Glutamatergic neuron (in vitro differentiated cells): ENCODE measurements at places on chromosomes 7 and 10. TPM values are rescaled to one million over a fixed set of nuclear protein-coding genes. Genes with fewer than 3 reads are reported as not detected.

The TWIST1 gene
- not detected for total RNA-seq

The ZNF804B gene
- total RNA-seq = 0.10 TPM

The KCNK18 gene
- total RNA-seq = not detected

The NYAP1 gene
- 36.6 TPM for total RNA-seq

DNA sequence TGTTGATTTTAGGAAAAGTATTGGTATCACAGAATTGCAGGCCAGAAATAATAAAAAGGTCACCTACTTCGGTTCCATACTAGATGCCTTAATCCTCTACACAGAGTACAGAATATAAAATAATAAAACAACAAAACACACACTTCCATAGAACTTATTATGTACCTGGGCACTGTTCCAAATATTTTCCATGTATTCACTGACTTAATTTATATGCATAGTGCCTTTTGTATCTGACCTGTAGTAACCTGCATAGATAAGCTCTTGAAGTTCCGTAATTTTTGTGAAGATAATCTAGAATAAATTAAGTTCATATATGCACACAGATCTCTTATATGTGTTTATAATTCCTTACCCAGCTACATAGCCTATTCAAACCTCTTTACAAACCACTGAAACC, 78.3 kb downstream of the RAPGEF5 start:
- no peak for DNase-seq

GRCh38 chr7:35571611-35572240, 123.2 kb downstream of the HERPUD2 start:
- no peak for DNase-seq

GRCh38 chr10:103433858-103434257, 18.3 kb downstream of the CALHM2 start:
- no peak for DNase-seq
